Osteoblast (primary cell): ENCODE measurements at places on chromosomes 5 and 9. TPM values are rescaled to one million over a fixed set of nuclear protein-coding genes. Genes with fewer than 3 reads are reported as not detected.
A peak's percentile ranks its signal among the peaks of the same experiment; 100 is the strongest.

SMIM33 gene
- total RNA-seq, result not detected in 2 replicates

OLFML2A gene
- total RNA-seq, result 27.1 and 29.7 TPM in 2 replicates

GRCh38 chr5:131281133-131281867 lies 17.4 kb downstream of the CDC42SE2 start:
- no peak for DNase-seq
- peak overlapping the region; percentile 19 for H3K27ac ChIP-seq
- H3K4me1 ChIP-seq, result peaks cover 17% of the 10 kb centered on the region
- H3K36me3 ChIP-seq, result no peaks in the 10 kb centered on the region
- no peak overlapping the region for H3K4me3 ChIP-seq

- peaks cover 12% of the 10 kb centered on the region for H3K4me1 ChIP-seq
- H3K27me3 ChIP-seq, result no peaks in the 10 kb centered on the region
- peak overlapping the region; percentile 81 for H3K4me3 ChIP-seq
- no peaks in the 10 kb centered on the region for H3K36me3 ChIP-seq
- DNase-seq, result peak; percentile 64
These were observed 35.2 kb upstream of the GLDC start for GRCh38 chr9:6680797-6681146.

- H3K4me3 ChIP-seq, result peak overlapping the region; percentile 54
- H3K36me3 ChIP-seq, result no peaks in the 10 kb centered on the region
- H3K27ac ChIP-seq, result peak overlapping the region; percentile 94
- peaks cover 52% of the 10 kb centered on the region for H3K4me1 ChIP-seq
- DNase-seq, result no peak
These were observed 97.1 kb upstream of the IFNE start for GRCh38 chr9:21579247-21579671.

- H3K36me3 ChIP-seq, result peaks cover 38% of the 10 kb centered on the region
- no peak for DNase-seq
- H3K4me3 ChIP-seq, result no peak overlapping the region
- H3K4me1 ChIP-seq, result peaks cover 30% of the 10 kb centered on the region
- no peaks in the 10 kb centered on the region for H3K27me3 ChIP-seq
- no peak overlapping the region for H3K27ac ChIP-seq
These were observed 16.9 kb downstream of the COL5A1 start for GRCh38 chr9:134658378-134658955.
